GF-D8 (cell line): ENCODE measurements at places on chromosomes 7 and 10.

DNA sequence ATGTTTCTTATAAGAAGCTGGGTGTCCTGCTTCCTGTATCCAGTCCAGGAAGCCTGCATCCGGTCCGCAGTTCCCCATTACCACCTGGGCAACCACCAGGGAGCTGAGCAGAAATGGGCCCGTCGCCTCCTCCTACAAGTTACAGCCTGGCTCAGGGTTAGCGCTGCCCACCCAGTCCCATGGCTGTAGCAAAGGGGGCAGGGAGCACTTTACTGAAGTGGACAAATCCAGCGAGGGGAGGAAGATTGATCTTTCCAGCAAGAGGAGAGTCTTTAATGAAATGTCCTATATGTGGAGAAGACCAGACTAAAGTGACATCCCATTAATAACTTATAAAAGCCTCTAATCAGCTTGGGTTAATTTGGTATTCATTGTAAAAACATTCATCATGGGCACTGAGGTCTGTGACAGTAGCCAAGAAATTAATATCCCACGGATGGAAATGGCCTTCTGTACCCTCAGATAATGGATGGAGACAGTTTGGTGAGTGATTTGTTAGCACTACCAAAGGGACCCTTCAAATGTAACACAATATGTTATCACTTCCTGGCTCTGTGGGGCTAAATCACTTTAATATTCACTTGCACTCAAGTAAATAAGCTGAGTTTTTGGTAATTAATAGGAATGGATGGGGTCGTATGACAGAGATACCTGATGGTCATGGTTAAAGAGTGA lies 323.4 kb downstream of the PAXIP1 start:
- no peak for DNase-seq

DNA sequence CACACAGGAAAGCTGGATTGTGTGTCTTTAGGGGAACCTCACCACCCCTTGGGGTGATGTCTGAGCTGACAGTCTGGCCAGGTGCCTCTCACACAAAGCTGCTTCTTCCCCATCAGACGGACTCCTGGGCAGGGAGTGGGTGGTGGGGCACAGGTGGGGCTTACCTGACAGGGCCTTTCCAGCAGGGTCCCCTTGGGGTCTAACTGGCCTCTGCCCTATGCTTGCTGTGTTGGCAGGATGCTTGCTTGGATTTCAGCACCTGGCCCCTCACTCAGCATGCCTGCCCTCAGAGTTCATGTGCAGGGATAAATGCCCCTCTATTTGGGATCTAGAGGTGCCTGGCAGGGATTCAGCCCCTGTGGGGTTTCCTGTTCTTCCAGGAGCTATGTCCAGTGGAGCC lies 496.9 kb upstream of the ZMIZ1 start:
- DNase-seq, result no peak

DNA sequence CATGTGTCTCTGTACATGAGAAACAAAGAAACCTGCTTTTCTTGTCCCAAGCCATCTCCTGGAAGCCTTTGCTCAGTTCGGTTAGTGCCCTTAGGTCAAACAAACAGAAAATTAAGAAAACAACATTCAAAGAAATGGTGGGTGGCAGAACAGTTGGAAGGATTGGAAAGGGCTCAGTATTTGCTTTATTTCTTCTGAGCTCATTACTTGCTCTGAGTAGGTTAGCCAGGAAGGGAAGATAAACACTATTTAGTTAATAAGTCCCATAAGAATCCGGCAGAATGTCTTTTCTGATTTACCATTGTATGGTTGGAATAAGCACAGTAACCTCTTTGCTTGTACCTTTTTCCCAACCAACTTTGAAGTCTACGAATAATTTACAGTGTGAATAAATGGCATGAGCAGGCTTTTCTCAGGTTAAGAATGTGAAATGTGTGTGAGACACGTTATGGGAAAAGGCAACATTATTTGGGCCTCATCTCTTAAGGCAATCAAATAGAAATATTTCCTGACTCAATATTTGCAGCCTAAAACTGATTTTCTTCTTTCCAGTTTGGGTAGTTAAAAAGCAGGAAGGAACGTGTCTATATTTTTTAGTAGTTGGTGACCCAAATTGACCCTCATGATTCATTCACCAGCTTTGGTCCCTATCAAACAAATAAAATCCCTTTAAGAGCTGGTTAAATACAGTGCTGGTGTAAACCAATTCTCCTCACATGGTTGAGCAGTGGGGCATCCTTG lies 158.5 kb downstream of the DKK1 start:
- DNase-seq, result no peak

DNA sequence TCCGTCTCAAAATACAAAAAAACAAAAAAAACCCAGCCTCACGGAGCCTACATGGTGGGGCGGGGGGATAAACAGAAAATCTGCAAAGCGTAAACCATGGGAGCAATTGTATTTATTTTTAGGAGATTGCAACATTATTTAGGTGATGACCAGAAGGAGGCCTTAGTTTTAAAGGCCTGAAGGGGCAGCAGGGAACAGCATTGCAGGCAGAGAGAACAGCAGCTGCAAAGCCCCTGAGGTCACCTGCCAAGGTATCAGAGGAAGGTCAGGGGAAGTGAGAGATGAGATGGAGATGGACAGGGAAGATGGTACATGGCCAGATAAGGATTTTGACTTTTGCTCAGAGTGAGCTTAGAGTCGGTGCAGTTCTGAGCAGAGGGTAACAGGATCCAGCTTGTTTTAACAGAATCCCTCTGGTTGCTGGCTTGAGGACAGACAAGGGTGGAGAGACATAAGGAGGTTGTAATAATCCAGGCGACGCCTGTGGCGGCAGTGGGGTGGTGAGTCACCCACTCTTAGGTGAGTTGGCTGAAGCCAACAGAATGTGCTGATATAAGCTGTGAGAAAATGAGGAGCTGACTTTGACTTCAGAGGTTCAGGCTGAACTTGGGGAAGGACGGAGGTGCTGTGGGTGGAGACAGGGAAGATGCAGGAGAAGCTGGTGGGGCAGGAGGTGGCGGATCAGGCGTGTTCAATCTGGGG lies 82.3 kb upstream of the GTF2I start:
- no peak for DNase-seq

DNA sequence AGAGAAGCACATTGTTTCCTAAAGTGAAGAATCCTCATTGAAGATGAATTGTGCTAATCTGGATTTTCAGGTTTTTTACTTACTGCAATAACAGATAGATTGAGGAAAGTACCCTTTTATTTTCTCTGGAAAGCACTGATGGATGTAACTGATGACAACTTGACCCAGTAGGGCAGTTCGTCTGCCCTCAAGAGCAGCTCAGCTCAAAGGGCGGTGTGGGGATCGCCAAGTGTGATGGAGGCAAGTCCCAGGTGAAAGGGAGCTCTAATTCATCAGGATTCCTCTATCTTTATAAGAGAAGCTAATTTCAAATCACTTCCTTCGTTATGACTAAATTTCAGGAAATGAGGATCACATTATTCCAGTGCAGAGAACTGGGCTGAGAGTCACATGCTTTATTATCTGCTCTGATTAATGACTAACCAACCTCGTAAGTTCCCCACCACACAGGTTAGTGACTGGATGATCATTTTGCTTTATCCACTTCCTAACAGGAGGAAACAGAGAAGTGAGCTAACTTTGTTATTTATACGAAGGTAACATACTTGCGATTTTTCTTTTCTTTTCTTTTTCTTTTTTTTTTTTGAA lies 98.8 kb downstream of the PFKFB3 start:
- DNase-seq, result no peak

DNA sequence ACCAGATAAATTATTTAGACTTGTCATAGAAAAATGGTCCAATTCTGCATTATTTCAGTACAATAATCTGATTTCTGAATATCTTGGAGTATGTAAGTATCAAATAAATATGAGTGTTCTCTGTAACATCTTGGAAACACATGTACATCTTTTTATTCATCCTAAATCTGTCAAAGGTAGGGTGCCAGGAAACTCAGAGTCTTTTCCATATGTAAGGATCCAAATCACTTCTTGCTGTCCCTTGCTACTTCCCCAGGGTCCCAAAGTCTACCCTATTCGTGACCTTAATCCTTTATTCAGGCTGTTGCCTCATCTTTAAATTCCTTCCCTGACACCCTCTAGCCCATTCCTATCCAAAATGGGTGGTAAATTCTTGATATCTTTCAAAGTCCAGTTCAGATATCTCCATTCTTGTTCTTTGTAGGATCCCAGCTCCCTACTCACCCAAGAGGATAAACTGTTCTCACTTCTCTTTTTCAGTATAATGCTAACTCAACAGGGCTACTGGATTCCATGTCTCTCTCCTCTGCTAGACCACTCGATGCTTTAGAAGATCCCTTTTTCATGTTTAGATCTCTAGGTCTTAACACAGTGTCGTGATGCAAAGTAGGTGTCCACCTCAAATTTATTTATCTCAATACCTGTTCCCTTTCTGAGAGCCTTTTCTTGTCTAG lies 231.3 kb upstream of the AOAH start:
- no peak for DNase-seq

DNA sequence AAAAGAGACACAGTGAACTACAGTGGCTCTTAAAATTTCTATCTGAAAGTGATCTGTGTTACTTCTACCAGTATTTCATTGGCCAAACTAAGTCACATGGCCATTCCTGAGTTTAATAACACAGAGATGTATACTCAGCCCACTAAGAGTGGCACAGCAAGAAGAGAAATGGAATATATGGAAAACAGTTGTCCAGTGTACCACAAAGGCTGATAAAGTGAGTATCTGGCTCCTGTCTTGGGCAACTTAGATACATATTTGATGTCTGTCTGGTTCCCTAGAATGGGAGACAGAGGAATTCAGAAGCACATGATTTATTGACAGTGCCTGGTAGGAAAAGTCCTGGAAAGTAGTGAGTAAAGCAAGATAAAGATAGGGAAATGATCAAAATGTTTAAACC lies 10.1 kb upstream of the PON1 start:
- no peak for DNase-seq

GRCh38 chr10:72012796-72013195 lies 48.6 kb downstream of the CHST3 start:
- DNase-seq, result no peak

GRCh38 chr10:35211390-35211789 lies 84.7 kb downstream of the CREM start:
- no peak for DNase-seq

- no peak for DNase-seq
Measured at GRCh38 chr7:132193898-132194297, 382.4 kb downstream of the PLXNA4 start.

- DNase-seq, result peak; percentile 3
Measured at GRCh38 chr10:101867931-101868330, 24.3 kb upstream of the KCNIP2 start.

- no peak for DNase-seq
Measured at GRCh38 chr10:74164716-74165529, 13.9 kb downstream of the ADK start.

DNA sequence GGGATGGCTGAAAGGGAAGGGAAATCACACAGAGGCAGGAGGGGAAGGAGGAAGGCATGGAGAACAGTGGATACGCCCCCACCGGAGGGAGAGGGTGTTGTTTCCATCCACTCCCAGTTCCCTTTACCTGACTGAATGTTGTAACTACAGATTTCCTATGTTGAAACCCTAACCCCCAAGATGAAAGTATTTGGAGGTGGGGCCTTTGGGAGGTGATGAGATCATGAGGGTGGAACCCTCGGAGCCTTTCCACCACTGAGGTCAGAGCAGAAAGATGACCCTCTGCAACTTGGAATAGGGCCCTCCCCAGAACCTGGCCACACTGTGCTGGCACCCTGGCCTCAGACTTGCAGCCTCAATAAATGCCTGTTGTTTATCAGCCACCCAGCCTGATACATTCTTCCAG lies 48.6 kb upstream of the CNPY1 start:
- DNase-seq, result peak; percentile 58

GRCh38 chr7:2199528-2199927 lies 33.2 kb downstream of the MAD1L1 start:
- no peak for DNase-seq

- DNase-seq, result no peak
Measured at GRCh38 chr7:124152859-124153692, 120.2 kb upstream of the TMEM229A start.

GRCh38 chr7:148265896-148266295 lies 324.7 kb upstream of the C7orf33 start:
- no peak for DNase-seq

DNA sequence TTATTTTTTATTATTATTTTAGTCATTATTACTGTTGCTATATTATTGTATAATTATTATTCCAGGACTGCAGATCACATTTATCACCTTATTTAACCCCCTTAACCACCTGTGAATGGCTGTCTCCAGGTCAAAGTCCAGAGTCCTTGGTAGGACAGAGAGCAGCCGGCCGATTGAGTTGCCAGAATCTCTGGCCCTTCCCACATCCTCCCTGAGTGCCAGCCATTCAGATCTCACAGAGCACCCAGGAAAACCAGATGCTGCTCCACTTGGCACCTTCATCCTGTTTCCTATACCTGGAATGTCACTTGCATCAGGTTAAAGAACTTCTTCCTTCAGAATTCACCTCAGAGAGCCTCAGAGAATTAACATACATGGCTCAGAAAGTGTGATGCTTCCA lies 101.1 kb downstream of the ELAPOR2 start:
- no peak for DNase-seq

DNA sequence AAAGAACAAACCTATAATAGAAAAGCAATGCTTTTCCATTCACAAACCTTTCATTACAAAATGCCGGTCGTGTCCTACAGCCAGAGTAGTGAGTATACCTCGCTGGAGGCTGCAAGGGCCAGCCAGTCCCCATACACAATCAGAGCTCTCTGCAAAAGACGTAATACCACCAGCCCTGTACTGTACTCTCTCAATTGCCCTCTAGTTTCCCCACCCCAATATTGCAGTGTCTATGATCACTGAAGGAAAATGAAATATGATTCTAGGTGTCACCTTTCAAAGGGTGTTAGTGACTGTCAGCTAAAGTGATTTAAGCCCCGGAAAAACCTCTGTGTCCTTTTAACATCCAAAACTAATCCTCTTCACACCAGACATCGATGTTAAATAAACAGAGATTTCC lies 24.8 kb downstream of the PLXNA4 start:
- no peak for DNase-seq

DNA sequence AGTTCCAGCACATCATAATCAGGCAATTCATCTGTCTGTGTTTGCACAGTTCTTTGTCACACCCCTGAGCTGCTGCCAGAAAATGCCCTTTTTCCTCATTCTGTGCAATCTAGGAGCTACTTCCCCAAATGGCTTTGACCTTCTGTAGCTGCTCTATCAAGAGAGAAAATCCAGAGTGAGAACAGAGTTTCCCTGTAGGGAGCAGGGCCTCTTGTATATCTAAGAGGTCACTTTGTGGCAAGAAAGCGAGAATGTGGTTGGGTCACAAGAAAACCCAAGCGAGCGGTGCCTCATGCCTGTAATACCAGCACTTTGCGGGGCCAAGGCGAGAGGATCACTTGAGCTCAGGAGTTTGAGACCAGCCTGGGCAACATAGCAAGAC lies 24.3 kb downstream of the SLC29A3 start:
- no peak for DNase-seq

DNA sequence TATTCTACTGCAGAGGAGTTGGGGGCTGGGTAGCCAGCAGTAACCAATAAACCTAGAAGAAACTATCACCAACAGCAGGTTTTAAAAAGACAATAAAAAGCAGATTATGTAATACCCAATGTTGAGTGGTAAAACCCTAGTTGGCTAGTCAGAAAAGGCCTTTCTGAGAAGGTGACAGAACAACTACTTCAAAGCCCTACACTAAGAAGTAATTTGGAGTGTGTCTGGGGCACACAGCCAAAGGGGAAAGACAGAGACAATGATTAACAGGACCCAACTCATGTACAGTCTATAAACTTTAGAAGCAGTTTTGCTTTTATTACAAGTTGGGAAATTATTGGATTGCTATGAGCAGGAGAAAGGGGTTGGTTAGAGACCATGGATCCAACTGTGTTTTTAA lies 77.2 kb upstream of the TMEM106B start:
- DNase-seq, result no peak
